ENCODE measurements at places on chromosomes 4 and X.

- no peak for DNase-seq
Measured at GRCh38 chr4:118850488-118851173, 14.7 kb upstream of the SEC24D start.

- DNase-seq: no peak
Measured at GRCh38 chr4:41205854-41206460, 8.4 kb downstream of the APBB2 start.

- DNase-seq: no peak
Measured at GRCh38 chrX:148995661-148996060, 495.2 kb downstream of the AFF2 start.

DNA sequence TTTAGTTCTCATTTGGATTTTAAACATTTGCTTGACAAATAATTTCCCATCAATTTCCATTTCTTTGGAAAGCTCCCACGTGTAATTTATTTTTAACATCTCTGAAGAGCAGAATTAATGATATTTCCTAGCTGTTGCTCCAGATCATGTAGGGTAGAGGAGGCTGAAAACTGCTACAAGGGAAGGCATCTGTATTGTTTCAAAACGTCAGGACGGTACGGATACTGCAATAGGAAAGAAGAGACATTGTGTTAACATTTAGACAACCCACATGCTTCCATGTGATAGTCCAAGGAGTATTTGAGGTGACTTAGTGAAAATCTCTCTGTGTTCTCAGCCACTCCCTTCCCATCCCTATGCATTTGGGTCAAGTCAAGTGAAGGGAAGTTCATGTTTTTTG is 15.4 kb upstream of the ADH1B start:
- DNase-seq: no peak

DNA sequence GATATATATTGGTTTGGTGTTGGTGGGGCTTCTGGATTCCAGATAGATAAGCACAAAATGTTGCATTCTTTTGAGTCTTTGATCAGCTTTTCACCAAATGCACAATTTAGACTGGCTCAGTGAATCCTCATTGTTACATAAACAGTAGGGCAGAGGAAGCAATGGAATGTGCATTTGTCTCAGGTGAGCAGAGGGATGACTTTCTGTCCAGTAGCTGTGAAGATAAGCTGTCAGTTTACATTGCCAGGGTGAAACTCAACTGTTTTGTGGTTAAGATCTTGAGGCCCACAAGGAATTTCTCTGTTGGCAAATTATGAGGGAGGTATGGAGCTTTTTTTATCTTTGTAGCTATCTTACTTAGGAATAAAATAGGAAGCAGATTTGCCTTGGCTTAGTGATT is 168.0 kb downstream of the GALNTL6 start:
- DNase-seq: no peak

- DNase-seq: no peak
Measured at GRCh38 chr4:96429657-96430056, 589.8 kb downstream of the PDHA2 start.
